ENCODE measurements at places on chromosomes 1 and 21. TPM values are rescaled to one million over a fixed set of nuclear protein-coding genes. Genes with fewer than 3 reads are reported as not detected.

DNA sequence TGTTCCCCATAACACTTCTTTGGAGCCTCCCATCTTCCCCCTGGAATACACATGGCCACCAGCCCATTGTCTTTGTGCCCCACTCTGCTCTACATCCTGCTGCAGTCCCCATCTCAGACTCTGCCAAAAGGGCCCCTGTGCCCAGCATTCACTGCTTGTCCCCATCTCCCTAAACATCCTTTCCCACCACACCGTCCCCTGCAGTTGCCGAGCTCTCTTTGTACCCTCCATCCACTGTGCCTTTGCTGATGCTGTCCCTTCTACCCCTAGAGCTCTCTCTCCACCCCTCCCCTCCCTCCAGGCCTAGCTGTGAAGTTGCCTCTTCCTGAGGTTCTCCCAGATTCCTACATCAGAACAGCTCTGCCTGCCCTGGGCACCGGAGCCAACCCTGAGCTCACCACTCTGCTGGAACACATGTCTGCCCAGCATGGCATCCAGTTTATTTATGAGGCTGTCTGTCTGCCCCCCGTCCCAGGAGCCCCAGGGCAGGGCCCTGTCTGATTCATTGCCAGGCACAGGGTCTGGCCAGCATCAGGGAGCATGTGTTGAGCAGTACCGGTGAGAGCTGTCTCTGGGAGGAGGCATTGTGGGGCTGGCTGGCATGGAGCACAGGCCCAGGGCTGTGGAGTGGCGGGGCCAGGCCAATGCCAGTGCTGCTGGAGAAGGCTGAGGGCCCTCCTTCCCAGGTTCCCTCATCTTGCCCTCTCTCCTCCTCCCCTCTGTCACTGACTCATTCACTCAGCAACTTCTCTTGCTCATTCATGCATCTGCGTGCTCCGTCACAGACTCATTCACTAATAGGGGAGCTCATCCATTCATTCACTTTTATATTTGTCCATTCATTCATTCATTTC is 28.8 kb downstream of the EDN2 start:
- DNase-seq, result no peak

DNA sequence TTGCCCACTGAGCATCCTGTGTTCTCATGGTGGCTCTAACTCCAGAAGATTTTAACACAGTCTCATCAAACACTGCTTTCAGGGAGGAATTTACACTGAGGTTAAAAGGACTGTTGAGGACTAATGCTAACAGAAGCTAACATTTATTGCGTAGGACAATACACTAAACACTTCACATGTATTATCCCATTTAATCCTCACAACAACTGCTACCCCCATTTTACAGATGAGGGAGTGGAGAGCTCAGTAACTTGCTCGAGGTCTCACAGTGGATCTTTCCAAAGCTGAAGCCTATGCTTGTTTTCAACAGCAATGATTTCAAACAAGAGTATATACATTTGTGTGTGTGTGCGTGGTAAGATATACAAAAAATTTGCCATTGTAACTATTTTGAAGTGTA is 13.9 kb downstream of the ATF3 start:
- DNase-seq, result no peak

DNA sequence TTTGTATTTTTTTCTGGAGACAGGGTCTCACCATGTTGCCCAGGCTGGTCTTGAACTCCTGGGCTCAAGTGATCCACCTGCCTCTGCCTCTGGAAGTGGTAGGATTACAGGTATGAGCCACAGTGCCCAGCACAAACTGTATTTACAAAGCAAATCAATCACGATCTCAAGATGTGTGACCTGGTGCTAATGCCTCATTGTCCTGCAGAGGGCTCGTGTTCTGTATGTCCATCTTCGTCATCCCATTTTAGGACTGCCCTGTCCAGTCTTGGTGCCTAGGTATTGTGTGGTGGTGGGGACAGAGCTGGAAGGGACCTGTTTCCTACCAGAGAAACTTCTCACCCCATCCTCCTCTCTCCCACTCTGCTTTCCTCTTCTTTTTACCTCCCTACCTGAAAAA is 20.2 kb downstream of the PROK1 start:
- DNase-seq, result no peak

- no peak for DNase-seq
Observed at GRCh38 chr1:208289716-208290115, 45.5 kb upstream of the PLXNA2 start.

- no peak for DNase-seq
Observed at GRCh38 chr21:45983981-45984551, 2.5 kb downstream of the COL6A1 start.

DNA sequence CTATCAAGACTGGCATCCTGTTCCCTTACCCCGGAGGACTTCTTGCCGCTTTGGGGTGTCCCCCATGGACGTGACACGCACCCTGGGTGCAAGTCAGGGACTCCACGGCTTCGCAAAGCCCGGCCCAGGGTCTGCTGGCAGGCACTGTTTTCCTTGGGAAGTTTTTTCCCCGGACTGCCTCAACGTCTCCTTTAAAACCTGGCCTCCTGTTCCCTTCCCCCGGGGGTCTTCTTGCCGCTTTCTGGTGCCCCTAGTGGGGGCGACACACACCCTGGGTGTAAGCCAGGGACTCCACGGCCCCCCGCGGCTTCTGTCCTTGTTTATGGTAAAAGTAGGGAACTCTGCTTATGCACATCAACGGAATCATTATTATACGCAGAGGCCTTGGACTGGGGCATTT is 136.6 kb downstream of the LIPI start:
- DNase-seq, result no peak

DNA sequence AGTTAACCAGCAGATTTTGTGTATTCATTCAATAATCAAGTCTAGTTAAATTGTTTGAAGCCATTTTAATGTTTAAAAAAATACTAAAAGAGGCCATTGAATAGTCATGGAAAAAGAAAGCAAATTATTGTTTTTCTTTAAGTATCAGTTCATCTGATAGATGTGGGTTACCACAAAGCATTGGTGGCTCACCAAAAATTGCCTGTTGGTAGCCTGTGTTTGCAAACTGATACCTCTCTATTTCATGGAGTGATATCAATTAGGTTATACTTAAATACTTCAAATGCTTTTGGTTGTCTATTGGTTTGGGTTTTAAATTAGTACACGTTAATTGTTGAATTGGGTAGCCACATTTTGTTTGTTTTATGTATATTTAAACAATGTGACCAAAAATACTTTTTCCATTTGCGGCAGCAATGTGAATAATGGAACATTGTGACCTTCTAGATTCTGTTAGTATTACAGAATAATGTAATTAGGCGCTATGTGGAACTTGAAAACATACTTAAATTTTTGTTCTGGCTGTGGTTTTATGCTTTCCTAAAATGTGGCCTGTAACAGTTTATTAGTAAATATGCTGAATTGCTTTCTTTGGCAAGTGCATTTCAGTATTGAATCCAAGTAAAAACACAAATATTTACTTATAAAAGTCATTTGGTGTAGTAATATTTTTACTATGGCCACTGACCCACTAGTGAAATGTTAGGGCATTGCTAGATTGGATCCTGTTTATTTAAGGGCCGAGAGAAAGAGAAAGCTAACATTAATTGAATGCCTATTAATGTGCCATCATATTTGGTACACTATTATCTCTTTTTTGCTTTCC is 37.1 kb upstream of the NBL1 start:
- no peak for DNase-seq

DNA sequence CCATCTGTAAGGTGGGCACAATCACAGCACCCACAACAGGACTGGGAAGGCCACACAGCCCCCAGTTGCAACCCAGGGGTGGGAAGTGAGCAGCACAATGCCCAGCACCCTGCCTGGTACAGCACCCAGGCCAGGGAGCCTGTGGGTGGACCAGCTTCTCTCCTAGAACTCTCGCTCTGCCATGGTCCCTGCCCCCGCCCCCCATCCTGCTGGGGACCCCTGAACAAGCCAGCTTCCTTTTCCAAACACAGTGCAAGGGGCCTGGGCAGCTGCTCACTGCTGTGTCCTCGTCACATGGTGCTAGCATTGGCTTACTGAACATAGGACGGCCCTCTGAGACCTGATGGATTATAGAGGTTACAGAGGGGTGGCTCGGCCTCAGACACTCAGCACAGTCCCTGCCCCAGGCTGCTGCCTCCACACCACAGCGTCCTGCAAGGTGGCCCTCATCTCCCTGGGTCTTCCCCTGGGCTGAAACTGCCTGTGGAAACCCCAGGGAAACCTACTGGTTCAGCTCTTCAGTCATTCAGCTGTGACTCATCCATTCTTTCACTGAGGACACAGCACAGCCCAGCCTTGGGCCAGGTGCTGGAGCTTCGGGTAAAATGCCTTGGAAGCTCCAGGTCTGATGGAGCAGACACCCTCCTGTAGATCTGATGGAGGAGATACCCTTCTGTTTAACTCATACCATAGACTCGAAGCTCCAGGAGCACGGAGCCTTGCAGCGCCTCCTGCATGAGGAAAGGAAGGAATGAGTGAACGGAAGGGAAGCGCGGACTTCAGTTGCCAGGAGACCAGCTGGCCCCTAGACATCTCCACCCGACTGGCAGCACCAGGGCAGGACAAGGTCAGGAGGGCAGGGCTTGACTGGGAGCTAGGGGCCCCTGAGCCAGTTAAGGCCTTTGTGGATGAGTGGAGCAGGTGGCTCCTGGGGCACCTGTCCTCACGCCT is 8.1 kb upstream of the PRDM16 start:
- DNase-seq, result no peak

GRCh38 chr1:237877631-237878030 is 13.1 kb downstream of the ZP4 start:
- no peak for DNase-seq

GRCh38 chr1:92515796-92516201 is 29.1 kb upstream of the GFI1 start:
- no peak for DNase-seq

- DNase-seq, result no peak
Observed at GRCh38 chr1:226519716-226520598, 28.6 kb upstream of the STUM start.

GRCh38 chr1:2903226-2903625 is 101.7 kb upstream of the TTC34 start:
- no peak for DNase-seq

KCNN3 gene
- polyA plus RNA-seq, result 4.7 TPM

CASQ2 gene
- polyA plus RNA-seq, result 1.8 TPM

UBL4B gene
- not detected for polyA plus RNA-seq

TNFAIP8L2 gene
- polyA plus RNA-seq, result 5.0 TPM

CFHR3 gene
- 0.04 TPM for polyA plus RNA-seq

Data from large intestine (tissue), 12 donors.